ENCODE measurements at places on chromosomes 4 and X.

DNA sequence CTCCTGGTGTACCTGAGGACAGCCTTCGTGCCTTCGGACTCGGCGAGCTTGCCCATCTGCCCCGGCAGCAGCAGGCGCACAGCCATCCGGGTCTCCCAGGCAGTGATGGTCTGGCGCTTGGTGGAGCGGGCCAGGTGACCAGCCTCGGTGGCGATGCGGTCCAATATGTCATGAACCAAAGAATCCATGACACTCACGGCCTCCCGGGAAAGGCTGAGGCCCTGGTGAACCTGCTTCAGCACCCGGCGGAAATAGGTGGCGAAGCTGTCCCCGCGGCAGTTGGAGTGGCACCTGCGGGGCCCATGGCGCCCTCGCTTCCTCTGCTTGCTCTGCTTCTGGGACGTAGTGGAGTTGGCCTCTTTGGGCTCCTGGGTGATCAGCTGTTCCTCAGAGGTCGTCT is 350 bp downstream of the H2BW1 start:
- no peak for DNase-seq

DNA sequence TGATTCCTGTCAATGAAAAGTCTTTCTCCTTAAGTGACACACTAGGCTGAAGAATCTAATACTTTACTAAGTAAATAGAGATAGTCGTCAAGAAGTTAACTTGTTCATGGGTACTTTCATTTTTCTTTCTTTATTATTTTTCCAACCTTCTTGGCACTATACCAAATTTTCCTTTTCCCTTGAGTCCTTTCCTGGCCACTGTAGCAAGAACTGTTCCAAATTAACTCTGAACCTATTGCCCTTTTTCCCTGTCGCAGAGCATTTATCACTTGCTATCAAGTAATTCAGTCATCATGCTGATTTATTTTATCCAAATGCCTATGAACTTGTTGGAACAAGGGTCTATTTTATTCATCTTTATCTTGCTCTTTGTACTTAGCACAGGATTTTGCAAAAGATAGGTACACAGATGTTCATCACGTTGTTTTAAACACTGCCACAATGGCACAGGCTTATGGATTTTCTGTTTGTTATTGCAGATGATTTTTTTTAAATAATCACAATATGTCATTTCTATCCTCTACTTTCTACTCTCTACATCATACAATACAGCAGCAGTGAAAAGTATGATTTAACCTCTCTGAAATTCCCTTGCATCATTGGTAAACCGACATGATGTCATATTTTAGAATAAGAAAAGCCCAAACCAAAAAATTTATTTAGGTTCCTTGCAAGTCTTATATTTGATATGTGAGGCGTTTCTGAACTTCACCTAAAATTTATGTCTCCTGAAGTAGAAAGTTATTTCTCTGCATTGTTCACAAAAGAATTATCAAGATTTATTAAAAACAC is 2352.3 kb downstream of the PCDH7 start:
- DNase-seq, result no peak

DNA sequence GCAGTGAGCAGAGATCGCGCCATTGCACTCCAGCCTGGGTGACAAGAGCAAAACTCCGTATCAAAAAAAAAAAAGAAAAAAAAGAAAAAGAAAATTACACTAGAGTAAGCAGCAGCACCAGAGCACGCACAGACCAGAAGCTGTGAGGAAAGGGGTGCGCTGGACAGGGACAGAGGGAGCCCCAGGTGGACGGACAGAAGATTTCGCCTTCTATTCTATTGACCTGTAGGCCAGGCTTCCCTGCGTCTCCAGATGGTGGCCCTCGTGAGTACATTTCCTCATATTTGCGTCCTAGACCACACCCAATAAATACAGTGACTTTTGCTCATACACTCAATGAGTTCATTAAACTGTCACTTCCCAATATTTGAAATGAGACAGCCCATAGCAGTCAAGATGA is 19.1 kb downstream of the MTNR1A start:
- no peak for DNase-seq

DNA sequence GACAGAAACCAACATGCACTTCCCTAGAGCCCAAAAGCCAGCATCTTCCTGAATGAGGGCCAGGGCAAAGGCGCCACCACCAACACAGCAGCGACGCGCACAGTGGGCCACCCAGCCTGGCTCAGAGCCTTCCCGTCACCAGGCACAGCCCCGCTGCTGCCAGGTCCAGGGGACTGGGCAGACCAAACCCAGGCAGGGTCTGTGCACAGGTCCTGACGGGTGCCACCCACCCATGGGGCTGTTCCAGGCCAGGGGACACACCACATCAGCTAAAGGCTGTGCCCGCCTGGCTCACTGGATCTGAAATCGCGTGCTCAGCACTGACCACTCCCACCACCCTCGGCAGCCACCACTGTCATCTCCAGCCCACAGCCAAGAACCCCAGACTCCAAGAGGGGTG is 13.8 kb downstream of the FAM53A start:
- DNase-seq, result no peak

GRCh38 chr4:113106108-113106507 is 56.7 kb downstream of the ANK2 start:
- peak; percentile 17 for DNase-seq
